ENCODE measurements at places on chromosomes 16 and 17.

GRCh38 chr16:22787466-22788192, 26.3 kb upstream of the HS3ST2 start:
- no peak for DNase-seq

DNA sequence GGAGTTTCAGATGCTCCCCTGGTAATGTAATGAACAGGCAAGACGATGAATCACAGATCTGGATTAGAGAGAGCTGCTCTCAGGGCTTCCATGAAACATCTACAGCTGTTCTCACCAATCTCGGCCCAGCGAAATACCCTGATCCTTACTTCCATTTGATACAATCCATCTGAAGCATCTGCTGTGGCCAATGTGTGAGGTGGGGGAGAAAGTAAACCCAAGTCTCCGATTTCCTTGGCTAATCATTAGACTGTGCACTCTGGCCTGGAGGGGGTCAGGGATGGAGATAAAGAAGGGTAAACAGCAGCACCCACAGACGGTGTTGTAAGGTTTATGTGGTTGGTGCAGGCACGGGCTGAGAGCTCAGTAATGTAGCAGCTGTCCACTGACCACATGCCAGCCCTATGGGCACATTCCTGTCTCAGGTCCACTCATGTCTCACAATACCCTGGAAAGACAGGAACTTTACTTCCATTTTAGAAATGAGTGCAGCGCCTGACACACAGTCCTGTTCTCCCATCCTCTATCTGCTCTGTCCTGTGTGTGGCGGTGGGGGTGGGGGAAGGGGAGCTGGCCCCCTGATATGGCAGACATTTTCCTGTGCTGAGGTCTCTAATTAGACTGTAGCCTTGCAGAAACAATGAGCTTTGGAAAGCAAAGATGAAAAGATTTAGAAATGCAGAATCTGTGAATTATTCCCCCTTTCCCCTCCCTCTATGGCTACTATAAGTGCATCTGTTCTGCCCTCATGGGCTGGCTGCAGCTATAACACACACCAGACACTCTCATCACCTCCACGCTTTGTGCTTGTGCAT, 48.3 kb upstream of the ERN1 start:
- no peak for DNase-seq

DNA sequence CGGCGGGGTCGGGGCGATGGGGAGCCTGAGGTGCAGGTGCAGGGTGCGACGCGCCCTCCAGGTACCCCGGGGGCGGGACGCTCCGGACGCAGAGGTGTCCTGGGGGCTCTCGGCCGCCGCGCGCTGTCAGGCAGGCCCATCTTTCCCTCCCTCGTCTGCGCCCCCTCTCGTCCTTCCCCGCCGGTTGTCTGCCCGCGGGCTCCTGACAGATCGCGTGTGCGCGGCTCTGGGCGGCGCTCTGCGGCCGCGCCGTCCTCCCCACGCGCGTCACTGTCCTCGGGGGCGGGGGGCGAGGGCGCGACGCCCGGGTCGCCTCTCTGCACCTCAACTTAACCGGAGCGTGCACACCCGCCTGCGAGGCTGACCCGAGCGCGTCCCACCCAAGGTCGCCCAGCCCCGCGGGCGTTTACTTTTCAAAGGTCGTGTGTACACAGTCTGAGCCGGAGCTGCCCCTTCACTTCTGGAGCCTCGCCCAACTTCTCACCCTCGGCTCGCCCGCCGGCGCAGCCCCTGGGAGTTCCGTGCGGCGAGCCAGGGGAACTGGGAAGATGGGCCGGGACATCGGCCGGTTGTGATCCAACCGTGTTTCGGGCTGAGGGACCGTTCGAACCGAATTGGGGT, 512 bp downstream of the AKAP1 start:
- peak; percentile 46 for DNase-seq

DNA sequence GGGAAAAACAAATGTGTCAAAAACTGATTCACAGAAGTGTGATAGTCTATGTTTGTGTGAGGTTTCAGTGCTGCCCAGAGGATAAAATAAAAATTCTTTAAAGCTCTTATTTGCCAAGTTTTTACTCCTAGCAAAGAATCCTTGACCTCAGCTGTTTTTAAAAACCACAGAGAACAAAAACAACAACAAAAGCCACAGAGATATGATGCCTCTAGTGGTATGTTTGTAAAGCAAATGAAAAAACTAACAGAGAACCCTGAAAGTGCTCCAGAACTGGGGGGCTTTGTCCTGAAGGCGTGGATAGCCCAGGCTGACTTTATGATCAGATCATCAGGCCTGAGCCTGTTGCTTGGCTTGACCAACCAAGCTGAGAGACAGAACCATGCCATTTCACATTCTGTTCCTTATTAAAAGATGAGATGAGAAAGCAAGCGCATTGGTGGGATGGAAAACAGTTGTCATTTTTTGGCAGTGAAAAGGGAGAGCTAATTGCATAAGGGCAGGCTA, 411.0 kb downstream of the CPPED1 start:
- DNase-seq: no peak

DNA sequence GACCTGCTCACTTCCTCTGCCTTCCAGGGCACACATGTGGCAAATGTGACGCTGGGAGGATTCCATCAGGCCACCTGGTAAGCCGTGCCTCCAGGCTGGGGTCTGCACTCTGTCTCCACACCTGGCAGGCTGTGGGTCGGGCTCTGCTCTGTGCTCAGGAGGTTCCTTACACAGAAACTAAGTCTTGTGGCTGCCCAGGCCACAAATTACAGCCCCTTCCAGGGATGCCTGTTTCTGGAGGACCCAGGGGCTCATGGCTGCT, 58.2 kb downstream of the RMI2 start:
- DNase-seq: no peak

GRCh38 chr17:64066716-64067115, 46.3 kb upstream of the ICAM2 start:
- no peak for DNase-seq

Data from activated T-helper 9 cell treated with anti-CD3 and anti-CD28 coated beads, Interleukin-2, amount 50 U/mL, for 16 hours (primary cell).